Stimulated activated CD8-positive, alpha-beta memory T cell treated with anti-CD3 and anti-CD28 coated beads, Interleukin-7, amount 100 ng/mL, for 4 hours (primary cell): ENCODE measurements at places on chromosomes 6 and 20.

- DNase-seq: no peak
Observed at GRCh38 chr6:158396136-158396535, 83.9 kb downstream of the TULP4 start.

DNA sequence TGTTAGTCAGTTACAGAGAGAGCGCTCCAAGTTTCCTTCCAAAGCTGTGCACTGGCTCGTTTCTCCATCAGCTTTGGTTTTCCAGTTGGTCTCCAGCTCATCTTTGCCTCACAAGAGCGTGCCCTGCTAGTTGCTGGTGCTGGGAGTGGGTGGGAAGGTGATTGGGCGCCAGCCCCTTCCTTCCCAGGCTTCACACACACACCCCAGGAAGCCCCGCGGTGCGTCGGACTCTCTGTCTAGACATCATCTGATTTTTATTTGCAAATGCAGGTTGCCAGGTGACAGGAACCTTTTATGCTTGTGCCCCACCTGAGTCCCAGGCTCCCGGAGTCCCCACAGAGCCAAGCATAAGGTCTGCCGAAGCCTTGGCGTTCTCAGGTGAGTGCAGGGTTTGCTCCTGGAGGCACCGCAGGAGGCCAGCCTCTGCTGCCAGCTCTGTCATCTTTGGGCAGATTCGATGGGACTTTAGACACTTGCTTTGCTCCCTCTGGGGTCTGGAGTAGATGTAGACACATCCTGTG, 7.1 kb downstream of the IRF4 start:
- DNase-seq: no peak

DNA sequence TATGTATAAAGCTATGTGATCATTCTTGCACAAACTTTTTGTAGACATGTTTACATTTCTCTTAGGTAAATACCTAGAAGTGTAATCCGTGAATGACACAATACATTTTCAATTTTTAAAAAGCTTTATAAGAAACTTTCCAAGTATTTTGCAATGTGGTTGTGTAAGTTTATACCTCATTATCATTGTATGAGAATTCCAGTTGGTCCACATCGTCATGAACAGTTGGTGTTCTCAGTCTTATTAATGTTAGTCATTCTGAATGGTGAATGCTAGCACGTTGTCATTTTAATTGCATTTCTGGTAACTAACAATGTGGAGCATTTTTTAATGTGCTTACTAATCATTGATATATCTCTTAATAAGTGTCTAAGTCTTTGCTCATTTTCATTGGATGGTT, 116.5 kb upstream of the F13A1 start:
- no peak for DNase-seq

DNA sequence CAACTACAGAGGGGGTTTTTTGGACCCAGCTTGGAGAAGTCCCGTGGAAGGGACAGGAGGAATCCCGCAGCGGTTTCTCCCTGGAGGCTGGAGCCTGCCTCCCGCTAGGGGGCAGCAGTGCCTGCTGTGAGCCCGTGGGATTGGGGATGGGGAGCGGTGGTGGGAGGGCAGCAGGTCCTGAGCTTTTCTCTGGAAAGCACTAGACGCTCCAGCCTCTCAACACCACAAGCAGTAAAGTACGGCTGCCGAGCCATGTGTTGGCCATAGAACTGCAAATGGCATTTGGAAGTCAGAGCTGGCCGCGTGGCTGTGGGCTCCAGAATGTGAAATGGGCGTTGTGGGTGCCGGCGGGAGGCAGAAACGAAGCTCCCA, 47.8 kb downstream of the GMPR start:
- DNase-seq: no peak

DNA sequence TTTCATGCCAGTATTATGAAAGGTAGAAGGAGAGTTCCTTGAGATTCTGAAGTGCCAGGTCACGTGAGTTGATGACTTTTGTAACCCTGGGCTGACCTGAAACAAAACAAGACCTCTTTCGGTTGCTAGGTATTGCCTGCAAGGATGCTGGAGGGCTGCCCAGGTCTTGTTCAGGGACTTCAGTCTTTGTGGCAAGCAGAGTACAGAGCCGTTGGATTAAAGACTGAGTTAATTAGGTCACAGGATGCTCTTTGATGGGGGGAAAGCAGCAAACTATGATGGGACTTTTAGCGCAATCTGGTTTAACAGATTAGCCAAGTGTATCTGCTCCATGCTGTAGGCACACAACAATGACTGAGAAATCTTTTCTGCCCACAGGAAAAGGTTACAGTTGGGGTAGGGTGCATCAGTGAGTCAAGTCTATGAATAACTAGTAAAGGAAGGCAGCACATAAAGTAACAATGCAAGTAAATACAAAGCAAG, 12.8 kb upstream of the ELOVL5 start:
- no peak for DNase-seq

DNA sequence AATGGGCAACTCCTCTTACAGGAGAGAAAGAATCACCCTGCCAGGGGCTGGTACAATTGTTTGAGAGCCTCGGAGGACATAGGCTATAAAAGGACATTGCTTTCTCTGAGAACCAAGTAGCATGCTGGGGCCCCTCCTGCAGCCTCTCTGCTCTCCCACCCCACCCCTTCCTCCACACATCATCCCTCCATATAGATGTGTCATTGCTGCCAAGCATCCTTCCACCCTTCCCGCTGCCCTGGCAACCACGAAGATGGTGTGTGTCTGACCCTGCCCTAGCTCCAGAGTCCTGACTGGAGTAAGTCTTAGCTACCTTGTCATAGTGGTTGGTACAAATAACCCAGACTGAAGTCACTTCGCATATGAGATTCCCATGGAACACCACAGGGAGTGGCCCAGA, 129.7 kb downstream of the SNX5 start:
- no peak for DNase-seq

DNA sequence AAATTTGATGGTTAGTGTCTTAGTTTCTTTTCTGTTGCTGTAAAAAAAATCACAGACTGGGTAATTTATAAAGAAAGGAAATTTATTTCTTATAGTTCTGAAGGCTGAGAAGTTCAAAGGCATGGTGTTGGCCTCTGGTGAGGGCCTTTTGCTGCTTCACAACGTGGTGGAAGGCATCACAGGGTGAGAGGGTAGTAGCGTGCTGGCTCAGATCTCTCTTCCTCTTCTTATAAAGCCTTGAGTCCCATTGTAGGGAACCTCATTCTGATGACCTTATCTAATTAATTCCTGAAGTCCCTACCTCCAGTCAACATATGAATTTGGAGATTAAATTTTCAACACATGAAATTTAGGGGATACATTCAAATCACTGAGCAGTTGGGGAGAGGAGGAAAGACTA, 62.0 kb downstream of the ARID1B start:
- no peak for DNase-seq

DNA sequence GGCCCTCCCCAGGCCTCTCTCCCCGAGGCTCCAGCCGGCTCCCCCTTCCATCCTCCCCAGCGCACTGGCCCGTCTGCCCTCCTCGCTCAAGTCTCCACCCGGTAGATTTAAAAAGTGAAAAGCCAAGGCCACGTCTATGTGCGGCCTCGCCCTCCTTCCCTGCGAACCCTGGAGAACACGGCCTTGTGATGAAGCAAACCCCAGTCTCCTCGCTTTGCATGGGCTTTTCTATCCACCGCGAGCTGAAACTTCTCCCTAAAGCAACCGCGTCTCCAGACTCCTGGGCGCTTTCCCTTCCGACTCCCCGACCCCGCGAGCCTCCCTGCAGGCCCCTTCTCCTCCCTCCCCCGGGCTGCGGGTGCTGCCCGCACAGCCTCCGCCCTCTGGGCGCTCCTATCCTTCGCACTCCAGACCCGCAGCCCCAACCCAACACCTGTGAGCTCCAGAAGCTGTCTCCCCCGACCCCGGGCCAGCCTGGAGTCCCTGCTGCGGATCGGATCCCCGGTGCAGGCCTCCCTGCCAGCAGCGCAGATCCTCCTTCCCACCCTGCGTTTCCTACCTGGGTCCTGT, 265.2 kb upstream of the QKI start:
- no peak for DNase-seq

DNA sequence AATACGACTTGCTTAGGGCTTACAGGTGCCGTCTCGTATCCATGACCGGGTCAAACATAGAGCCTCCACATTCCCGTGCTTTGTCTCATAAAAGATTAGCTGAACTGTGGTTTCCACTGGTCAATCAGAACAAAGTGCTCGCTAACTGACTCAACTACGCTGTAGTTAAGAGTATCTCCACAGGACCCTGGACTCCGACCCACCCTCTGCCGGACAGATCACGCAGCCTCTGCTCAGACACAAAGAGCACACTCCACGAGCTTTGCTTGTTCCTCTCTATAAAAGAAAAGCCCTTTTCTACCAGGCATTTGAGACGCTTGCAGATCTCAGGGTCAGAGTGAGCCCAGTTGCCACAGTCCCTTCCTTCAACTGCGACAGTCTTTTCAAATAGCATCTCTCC, 298.7 kb upstream of the CDH4 start:
- DNase-seq: no peak

DNA sequence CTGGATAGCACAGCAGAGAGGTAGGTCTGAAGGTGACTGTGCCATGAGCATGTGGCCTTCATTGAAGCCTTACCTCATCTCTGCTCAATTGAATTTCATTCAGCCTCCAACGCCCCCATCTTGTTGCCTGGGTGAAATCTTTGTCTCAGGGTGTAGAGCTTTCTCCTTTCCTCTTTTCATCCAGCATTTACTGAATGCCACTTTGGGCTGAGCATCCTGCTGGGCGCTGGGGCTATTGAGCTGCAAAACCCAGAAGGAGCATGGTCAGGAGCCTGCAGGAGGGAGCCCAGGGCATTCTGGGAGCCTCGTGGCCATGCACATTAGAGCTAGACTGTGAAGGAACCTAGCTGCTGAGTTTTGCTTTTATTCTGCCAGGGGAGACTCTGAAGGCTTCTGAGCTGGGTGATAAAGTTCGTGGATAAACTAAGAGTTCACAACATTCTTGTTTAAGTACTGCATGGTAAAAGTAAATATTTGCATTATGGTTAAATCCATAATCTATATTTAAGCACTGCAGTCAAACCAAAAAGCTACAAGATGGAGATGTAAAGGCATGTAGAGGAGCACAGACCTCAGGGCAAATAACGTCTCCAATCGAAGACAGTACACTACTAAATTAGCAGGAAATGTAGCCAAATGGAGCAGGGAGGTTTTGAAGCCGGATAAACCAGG, 13.2 kb upstream of the ASXL1 start:
- no peak for DNase-seq

DNA sequence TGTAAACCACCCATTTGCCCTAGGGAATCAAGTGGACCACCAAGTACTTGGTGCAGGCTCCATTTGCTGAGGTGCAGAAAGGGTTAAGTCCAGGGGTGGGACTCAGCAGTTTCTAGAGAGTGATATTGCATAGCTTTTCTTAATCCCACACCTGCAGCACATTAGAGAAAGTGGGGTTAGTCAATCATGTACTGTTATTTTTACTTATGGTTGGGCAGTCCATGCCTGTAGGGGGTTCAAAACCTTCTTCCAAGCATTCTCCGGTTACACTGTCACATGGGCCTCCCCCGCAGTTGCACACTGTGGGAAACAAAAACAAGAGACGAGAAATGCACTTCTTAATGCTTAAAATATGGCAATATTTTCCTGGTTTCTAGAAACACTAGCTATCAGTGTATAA, 65.5 kb downstream of the LAMA4 start:
- no peak for DNase-seq

DNA sequence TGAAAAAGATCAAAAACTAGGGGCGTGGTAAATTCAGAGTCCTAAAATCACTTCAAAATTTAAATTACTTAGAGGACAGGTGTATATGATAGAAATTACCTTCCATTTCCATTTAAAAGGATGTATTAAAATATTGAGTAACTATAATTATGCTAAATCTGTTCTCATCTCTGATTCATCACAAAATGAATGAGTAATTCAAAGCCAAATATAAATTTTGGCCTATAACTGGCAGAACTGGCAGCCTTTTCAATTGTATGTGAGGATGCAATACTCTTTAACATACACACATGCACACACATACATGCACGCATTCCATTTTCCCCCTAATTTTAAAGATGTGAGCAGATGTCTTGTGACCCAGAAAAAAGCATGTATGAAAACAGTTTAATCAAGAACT, 194.6 kb downstream of the EPM2A start:
- no peak for DNase-seq

- DNase-seq: no peak
Observed at GRCh38 chr6:132380358-132381029, 20.8 kb downstream of the MOXD1 start.

DNA sequence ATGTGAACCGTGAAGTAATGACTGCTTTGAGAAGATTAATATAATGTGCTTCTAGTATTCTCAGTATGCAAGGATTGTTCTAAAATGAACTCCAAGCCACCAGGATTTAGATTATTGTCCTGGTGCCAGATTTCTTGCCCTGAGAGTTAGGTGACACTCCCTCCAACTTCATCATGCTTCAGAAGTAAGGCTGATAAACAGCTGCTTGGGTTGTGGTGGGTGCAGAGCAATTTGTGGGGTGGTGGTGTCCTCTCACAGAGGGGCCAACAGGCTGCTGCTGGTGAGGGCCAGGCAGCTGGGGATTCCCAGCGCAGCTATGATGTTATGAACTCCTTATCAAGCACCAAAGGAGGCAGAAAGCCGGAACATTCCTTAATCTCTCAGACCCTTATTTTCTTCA, 114.6 kb downstream of the MCHR2 start:
- no peak for DNase-seq

GRCh38 chr6:134267917-134268361, 50.0 kb downstream of the SGK1 start:
- DNase-seq: no peak

DNA sequence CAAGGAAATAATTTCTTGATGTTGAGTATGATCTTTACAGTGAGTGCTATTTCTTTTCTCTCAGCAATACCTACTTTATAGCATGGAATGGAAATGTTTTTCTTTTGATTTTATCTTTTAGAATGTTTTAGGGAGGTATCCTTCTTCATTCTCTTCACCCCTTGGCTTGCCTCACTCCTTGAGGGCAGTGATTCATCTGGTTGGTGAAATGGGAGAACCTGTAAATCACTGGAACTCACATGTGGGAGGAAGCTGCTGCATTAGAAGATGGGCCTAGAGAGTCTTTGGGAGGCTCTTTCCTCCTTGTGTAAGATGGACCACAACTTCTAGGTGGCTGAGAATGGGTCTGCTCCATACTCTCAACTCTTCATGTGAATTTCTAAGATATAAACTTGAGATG, 244.8 kb upstream of the SYNCRIP start:
- no peak for DNase-seq

DNA sequence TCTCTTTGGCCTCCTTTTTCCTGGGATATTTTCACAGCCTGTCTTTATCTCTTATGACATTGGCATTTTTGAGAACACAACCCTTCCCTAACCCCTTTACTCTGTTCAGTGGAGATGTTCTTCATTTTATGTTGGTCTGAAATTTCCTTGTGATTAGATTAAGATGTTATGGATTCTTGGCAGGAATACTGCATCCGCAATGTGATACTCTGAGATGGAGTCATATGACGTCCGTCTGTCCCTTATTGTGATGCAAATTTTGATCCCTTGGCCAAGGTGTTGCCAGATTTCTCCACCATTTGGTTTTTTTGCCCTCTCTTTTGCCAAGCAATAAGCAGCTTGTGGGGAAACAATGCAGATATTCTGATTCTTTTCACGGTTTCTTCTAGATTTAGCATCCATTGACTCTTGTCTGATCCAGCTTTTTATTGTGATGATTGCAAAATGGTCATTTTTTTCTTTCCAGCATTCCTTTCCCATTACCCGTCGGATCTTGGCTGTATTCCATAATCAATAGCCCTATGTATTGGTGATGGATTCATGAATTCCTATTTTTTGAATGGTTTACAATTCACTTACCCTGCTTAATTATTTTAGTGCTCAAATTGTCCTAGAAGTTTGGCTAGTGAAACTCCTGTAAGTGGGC, 85.1 kb downstream of the NCOA3 start:
- DNase-seq: no peak

GRCh38 chr6:107820338-107821261, 3.5 kb downstream of the SCML4 start:
- DNase-seq: no peak
